HTR-8/SVneo (cell line): ENCODE measurements at places on chromosomes 3 and 15.

DNA sequence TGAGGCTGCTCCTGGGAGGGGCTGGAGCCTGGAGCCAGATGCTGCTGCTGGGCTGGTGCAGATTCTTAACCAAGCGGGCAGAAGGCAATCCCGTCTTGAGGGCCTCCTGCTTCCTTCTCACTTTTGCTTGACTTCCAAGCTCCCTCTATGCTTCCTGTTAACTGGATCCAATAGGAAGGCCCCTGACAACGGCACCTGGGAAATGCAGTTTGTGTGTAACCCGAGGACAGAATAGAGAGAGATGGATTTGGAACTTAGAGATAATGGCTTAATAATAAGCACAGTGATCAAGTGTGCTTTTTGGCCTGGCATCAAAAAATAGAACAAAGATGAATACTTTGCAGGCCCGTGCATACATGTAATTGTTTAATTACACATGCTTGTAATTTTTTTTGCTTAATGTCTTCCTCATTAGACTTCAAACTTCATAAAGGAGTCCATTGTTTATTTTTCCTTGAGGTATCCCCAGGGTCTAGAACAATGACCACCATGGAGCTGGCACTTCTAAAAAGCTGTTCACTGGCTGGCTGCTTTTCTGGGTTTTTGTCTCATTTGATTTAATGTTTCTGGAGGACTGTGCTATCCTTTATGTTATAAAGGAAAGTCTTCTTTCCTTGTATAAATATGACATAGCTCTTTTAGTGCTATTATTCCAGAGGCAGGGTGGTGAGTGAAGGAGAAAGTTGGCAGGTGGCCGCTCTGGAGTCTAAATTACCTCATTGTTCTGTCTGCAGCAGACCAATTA, 63.3 kb upstream of the MITF start:
- DNase-seq = no peak

GRCh38 chr3:81726735-81727134, 34.7 kb downstream of the GBE1 start:
- DNase-seq = no peak

- DNase-seq = no peak
These were observed 800.7 kb downstream of the DIPK2A start for GRCh38 chr3:144772372-144772771.

GRCh38 chr3:183328164-183328563, 75.1 kb downstream of the B3GNT5 start:
- no peak for DNase-seq

DNA sequence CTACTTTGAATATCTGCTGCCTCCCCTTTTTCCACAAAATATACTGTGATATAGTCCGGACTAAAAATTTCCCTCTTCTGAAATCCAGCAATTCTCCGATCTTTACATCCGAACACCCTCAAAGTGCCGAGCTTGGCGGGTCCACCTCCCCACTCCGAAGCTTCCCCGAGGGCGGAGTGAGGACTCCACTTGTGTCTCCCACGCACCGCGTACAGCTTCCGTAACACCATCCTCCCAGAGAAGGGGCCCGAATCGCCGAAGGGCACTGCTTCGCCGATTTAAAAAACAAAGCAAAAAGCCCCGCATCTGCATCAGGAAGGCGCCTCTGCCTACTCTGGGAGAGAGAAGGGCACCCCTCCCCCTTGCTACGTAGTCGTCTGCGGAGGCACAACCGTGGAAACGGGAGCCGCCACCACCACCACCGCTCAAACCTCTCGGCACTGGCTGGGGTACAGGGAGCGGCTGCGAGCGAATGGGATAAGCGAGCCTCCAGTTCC, 551 bp downstream of the NCBP2 start:
- peak; percentile 37 for DNase-seq

DNA sequence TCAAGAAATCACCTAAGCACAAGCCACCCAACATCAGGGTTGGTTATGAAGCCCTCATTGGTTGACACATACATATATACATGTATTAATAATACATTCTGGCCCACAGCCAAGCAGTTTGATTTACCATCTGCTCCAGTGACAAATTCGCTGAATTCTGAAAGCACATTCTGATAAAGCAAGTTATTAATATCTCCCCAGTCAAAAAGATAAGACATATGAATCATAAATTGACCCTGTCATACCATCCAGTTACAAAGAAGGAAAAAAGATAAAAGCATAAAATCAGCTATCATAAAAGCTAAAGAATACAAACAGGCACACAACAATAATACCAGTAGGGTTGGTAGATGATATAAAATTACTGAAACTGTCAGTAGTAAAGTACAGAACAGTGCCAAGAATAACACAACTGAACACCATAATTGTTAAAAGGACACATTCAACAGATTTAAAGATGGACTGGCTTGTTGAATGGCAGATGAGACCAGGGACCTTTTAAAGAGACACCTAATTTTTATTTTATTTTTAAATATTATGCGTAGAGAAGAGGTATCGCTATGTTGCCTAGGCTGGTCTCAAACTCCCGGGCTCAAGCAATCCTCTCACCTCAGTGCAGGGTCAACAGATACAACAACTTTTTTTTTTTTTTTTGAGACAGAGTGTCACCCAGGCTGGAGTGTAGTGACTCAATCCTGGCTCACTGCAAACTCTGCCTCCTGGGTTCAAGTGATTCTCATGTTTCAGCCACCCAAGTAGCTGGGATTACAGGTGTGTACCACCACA, 7.7 kb downstream of the SNX4 start:
- DNase-seq = peak; percentile 12

DNA sequence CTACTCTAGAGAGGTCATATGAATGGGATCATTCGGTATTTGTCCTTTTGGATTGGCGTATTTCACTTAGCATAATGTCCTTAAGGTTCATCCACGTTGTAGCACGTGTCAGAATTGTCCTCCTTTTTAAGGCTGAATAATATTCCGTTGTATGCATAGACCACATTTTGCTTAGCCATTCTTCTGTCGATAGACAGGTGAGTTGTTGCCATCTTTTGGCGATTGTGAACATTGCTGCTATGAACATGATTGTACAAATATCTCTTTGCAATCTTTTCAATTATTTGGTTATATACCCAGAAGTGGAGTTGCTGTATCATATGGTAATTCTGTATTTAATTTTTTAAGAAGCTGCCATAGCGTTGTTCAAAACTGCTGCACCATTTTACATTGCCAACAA, 52.4 kb upstream of the GOLGA8J start:
- DNase-seq = no peak

- peak; percentile 14 for DNase-seq
These were observed 232.1 kb upstream of the CDIN1 start for GRCh38 chr15:36347272-36347858.

- DNase-seq = no peak
These were observed 15.6 kb downstream of the INSYN1 start for GRCh38 chr15:73737535-73737934.
